NCI-H446 (cell line): ENCODE measurements at places on chromosomes 12 and 14.

GRCh38 chr12:47271800-47272239 is 192.1 kb upstream of the AMIGO2 start:
- DNase-seq, result no peak

- no peak for DNase-seq
These were observed 37.0 kb downstream of the CCDC91 start for GRCh38 chr12:28227251-28227650.

GRCh38 chr12:51217133-51217967 is 512 bp downstream of the POU6F1 start:
- no peak for DNase-seq

DNA sequence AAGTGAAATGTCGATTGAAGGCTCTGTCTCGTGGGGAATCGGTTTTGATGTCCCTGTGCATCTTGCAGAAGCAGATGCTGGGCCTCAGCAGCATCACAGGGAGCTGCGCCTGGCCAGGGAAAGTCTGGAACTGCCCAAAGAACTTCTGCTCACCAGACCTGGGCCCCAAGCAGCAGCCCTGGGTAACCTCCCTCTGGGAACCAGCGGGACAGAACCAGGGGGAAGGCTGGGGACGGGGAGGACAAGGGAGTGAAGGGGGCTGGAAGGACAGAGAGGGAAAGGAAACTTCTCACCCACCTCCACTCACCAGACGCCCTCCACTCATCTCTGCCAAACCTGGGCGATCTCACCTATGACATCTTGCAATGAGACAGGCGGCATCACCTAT is 26.8 kb upstream of the C14orf180 start:
- DNase-seq, result no peak

DNA sequence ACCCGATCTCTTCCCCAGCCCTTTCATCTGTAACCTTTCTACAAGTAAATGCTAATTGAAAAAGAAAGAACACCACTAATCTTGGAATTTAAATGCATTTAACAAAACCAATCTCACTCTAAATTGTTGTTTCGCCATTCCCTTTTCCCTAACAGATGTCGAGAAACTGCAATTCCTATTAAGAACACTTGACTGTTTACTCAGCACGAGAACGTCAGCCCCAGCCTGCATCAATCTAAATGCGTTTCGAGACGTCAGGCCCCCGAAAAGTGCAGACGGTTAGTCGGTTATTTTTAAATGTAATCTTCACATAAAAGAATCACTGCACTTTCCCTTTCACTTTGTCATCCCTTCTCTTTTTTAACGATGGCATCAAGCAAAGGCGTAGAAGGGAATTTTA is 837.6 kb downstream of the VRK1 start:
- DNase-seq, result no peak

DNA sequence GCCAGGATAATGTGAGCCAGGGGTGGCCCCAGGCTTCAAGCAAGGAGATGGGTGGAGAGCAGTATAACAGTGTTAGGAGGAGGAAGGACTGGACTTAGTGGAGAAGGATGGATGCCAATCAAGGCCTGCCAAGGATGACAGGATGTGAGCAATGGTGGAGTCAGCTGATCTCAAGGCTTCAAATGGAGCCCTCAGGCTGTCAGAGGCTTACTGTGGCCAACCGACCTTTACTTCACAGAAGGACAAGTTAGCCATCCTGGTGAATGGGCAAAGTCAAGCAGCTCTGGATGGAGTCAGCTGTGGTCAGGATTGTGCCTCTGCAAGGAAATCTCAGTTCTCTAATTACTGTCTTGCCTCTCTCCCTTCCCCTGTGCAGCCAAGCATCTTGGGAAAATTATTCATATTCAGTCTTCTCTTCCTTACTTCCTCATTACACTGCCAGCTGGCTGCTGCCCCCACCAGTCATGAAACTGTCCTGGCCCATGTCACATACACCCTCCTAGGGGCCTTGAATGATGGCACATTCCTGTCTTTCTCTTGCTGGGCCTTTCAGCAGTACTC is 7.6 kb upstream of the STAT6 start:
- no peak for DNase-seq

DNA sequence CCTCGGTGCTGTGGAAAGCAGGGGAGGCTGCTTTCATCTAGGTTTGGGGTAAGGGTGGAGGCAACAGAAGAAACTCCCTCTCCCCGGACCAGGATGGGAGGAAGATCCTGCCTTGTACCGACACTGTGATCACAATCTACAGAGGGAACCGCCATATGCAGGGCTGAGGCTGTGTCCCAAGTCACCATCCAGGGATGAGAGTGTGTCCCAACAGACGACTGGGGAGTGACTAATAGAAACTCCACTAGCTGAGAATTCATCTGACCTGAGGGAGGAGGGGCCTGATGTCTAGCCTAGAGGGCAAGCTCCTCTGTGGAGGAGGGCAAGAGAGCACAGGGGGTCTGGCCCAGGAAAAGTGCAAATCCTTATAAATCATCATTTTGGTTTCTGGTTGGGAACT is 172.4 kb downstream of the CALM1 start:
- DNase-seq, result no peak

- no peak for DNase-seq
These were observed 113.4 kb downstream of the PLXNC1 start for GRCh38 chr12:94261786-94262185.

- no peak for DNase-seq
These were observed 76.7 kb upstream of the RFLNA start for GRCh38 chr12:124218243-124218560.

- no peak for DNase-seq
These were observed 54.3 kb downstream of the MAP3K9 start for GRCh38 chr14:70754991-70755390.

DNA sequence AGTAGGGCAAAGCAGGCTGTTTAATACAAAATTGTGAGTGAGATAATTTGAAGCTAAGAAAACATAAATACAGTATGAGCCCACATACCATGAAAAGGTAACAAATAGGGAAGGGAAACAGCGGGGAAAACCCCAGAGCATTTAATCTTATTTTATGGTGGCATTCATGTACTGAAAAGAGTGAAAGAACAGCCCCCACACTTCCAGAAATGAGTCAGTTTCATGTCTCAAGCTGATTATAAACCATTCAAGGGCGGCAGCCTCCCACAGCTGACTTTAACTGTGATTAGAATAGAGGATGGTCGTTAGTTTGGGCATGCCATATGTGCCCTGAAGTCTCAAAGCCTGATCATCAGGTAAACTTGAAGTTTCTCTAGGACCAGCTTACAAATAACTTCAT is 64.5 kb downstream of the FOXG1 start:
- DNase-seq, result no peak

DNA sequence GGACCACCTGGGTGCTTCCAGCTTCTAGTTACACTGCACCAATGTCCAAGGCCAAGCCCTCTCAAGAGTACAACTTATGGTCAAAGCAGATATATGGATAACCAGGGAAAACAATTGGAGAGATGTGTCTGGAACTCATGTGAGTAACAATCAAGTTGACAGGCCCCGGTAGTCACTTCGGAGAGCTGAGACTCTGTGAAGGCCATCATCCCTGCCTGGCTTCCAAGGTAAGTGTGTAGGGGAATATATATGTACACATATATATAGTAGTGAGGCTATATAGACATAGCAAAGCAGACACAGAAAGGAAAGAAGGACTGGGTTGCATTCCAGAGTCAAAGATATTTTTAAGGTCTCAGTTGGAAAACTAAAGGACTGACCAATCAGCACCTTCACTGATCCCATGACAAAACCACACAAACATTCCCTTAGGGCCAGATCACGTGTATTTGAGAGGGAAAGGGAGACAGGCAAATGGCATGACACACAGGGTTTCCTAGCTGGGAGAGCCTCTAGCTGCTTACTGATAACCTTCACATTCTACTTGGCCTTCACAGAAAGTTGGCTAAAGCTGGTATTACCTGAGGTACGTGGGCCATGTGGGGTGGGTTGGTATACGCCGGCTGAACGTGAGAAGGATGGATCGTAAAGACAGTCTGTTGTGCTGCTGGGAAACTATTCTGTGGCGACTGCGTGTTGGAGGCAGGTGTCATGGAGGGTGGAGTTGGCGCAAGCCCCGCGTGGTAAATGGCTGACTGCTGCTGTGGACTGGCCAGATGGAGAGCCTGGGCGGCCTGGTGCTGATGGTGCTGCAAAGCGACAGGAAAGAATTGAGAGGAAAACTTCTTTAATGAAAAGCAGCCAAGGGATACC is 50.0 kb downstream of the SH2B3 start:
- no peak for DNase-seq

GRCh38 chr12:13945236-13945635 is 36.2 kb downstream of the GRIN2B start:
- DNase-seq, result no peak

- DNase-seq, result no peak
These were observed 600 bp downstream of the SYT10 start for GRCh38 chr12:33438851-33439586.

DNA sequence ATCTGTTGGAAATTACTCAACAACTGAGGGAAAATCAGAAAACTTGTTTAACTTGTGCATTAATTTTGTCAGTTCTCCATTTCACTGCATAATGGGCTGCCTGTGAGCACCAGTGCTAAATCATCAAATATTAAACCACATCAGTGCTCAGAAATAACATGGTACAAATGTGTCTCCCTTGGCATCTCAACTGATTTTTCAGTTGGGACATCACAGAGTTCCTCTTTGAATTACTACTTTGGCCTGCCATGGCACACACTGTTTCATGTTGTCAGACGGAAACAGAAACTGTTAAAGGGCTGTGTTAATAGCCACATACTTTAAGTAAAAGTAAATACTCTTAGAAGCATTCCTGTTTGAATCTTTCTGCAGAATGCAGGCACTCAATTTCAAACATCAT is 42.1 kb upstream of the STRN3 start:
- no peak for DNase-seq

DNA sequence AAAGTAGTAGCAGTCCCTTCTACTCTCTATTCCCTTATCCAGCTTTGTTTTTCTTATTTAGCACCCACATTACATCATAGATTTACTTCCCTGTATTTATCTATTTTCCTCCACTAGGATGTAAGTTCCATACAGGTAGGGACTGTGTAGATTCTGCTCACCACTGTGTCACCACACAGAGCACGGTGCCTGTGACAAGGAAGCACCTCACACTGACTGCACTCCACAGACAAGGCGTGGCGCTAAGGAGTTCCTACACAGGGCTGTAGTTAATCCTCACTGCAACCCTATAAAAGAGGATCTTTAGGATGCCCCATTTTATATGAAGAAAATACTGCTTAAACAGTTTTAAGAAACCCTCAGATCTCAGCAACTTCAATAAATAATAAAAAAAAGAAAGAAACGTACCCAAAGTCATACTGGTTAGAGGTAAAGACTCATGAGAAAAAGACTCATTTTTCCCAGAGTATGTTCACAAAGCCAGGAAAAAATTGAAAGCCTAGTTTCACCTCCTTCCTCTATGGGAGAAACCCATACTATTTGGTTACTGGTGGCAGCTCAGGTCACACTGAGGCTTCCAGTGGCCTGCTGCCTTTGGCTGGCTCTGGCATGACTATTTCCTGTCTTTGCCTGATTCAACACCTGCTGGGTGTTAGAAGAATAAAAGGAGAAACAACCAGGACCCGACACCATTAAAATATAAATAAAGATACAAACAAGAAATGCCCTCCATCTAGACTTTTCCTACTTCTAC is 36.9 kb downstream of the RAD9B start:
- no peak for DNase-seq
